ENCODE measurements at places on chromosomes 2 and 18.

DNA sequence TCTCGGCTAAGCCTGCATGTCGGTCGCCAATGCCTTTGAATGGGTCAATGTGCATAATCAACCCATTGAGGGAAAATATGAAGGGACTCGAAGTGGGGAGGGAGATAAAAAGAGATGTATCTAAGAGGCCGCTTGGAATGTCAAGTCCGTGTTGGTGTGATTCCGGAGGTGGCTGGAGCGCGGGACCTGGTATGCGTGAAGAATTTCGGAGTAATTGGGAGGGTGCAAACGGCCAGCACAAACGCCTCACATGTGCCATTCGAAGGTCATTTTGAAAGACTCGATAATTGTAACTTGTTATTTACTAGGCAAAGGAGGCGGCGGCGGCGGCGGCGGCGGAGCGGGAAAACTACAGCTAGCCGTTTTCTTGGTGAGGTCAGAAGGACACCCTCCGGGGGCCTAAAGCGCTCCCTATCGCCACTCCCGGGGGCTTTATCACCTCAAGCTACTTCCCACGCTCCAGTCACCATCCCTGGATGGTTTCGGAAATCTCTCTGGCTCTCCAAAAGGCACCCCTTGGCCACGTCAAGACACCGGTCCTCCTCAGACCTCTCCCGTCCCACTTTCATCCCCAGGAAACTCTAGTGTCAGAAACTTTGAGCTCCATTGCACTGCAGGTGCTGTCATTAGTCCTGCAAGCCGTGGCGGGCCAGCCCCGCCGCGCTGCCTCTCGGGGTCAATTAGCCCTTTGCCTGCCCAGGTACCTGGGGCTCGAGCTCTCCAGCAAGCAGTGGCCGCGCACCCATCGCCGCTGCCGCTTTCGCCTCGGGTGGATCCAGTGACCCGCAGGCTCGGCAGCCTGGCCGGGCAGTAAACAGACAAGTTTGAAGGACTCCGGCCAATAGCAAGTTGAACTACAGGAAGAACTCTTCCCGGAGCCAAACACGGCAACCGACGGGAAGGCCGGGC is 1.5 kb downstream of the ERBB4 start:
- no peak for DNase-seq

DNA sequence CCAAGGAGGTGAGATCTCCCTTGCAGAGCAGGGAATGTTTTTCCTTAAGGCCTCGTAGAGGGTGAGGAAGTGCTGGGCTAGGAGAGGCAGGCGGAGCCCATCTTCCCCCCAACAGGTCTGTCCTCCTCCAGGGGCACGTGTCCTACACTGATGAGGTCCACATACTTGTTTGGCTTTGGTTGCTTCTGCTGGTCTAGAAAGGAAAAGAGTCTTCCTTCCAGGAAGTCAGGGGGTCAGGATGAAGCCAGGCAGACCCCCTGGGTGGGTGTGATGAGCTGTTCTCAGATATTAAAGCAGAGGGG is 6.0 kb downstream of the SH3BP4 start:
- no peak for DNase-seq

- no peak for DNase-seq
Measured at GRCh38 chr2:106686814-106687213, 199.2 kb downstream of the ST6GAL2 start.

- DNase-seq: no peak
Measured at GRCh38 chr18:48036226-48036625, 105.8 kb upstream of the SMAD2 start.

GRCh38 chr2:63735931-63736330 is 105.8 kb upstream of the UGP2 start:
- DNase-seq: no peak

DNA sequence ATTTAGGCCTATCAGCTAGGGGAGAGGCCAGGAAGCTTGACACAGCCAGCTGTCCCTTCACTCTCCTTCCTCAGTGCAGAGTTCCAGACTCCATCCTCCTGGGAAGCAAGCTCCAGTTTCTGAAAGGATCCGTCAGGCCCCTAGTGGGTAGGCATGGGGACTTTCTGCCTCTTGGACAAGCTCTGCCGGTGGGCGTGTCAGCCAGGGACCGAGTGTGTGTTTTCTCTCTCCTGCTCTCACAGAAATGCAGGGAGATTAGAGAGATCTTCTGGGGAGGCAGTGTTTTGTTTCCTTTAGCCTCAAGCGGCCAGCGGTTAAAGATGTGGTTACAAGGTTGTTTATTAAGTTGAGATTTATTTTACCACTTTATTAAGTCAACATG is 29.9 kb upstream of the OTOS start:
- DNase-seq: no peak

DNA sequence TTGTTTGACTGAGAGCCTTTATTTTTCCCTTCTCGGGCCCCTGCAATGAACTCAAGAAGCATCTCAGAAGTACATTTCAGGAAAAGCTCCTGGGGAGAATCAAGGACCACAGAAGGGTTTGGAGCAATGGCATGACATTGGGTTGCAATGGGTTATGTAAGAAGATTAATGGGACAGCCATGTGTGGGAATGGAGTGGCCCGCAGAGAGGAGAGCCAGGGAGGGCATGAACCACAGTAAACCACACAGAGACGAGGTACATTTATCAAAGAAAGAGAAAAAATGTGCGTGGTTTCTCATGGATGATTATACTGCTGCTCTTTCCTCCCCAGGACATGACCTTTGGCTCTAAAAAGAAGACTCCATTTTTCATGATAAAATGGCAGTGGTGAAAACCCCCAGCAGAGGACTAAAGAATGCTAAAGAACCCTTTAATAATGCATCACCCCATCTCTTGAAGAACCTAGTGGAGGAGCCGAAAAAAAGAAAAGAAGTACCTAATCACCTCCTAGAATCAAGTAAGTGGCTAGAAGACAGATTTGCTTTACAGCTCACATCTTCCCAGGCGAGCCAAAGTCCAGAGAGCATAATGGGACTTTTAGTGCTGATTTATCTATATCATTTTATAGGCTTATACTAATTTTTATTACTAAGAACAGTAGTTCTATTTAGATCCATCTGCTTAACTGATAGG is 1.7 kb downstream of the CFAP221 start:
- no peak for DNase-seq

Data from hematopoietic multipotent progenitor cell (in vitro differentiated cells).